ENCODE measurements at places on chromosomes 13 and 19. TPM values are rescaled to one million over a fixed set of nuclear protein-coding genes. Genes with fewer than 3 reads are reported as not detected.

DNA sequence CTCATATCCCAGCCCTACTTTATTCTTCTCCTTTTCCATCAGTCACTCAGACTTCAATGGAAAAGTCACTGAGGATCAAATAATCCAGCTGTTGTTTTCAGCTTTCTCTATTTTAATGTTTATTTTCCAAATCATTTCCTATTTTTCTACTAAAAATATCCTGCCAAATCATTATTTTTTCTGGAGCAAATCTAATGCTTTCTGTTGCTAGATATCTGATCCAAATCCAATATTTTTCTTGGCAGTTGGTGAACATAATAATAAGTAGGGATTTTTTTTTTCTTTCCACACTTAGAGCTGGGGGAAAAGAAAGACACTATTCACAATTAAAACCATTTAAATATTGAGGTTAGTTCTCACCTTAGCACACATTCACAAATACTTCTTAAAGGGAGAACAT, 656.1 kb downstream of the DACH1 start:
- no peaks in the 10 kb centered on the region for H3K27me3 ChIP-seq
- no peak overlapping the region for H3K4me3 ChIP-seq
- H3K27ac ChIP-seq, result no peak overlapping the region
- no peaks in the 10 kb centered on the region for H3K36me3 ChIP-seq

DNA sequence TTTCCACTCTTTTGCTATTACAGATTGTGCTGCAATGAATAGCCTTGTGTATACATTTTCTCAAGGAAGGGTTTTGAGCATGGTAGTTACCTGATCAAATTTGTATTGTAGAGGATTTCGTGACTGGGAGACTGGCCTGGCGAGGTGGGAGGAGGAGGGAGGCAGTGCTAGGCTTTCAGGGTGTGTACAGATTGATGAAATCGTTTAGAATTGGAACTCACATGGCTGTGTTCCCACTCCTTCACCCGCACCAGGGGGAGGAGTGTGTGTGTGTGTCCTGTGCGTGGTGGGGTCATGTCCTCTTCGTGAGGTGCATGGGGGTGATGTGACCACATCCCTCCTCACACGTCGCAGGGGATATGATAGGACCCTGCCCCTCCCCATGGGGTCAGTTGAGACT, 8.3 kb downstream of the PGLYRP1 start:
- peaks cover 7% of the 10 kb centered on the region for H3K27me3 ChIP-seq
- DNase-seq, result no peak
- H3K4me1 ChIP-seq, result peaks cover 22% of the 10 kb centered on the region

GRCh38 chr13:58048670-58049069, 417.1 kb downstream of the PCDH17 start:
- H3K36me3 ChIP-seq, result no peaks in the 10 kb centered on the region
- H3K4me3 ChIP-seq, result no peak overlapping the region
- H3K27ac ChIP-seq, result no peak overlapping the region
- no peaks in the 10 kb centered on the region for H3K27me3 ChIP-seq
- DNase-seq, result no peak

GRCh38 chr13:32428581-32429432, 877 bp upstream of the N4BP2L1 start:
- H3K27me3 ChIP-seq, result no peaks in the 10 kb centered on the region
- no peaks in the 10 kb centered on the region for H3K36me3 ChIP-seq
- H3K4me3 ChIP-seq, result peak overlapping the region; percentile 85

- H3K27ac ChIP-seq, result no peak overlapping the region
- H3K36me3 ChIP-seq, result no peaks in the 10 kb centered on the region
- H3K27me3 ChIP-seq, result no peaks in the 10 kb centered on the region
- DNase-seq, result no peak
- H3K4me1 ChIP-seq, result no peaks in the 10 kb centered on the region
- no peak overlapping the region for H3K4me3 ChIP-seq
Observed at GRCh38 chr13:62710787-62711186, 1295.1 kb upstream of the PCDH20 start.

Gene ARHGEF18
- 22.7 TPM for total RNA-seq
